Brain (organoid and tissue), 16 donors: ENCODE measurements at places on chromosomes 3 and 15. TPM values are rescaled to one million over a fixed set of nuclear protein-coding genes. Genes with fewer than 3 reads are reported as not detected.

Gene GOLGA6A
- polyA plus RNA-seq, result not detected

Gene SI
- not detected for polyA plus RNA-seq

Gene FOXP1
- 7.7 TPM for polyA plus RNA-seq

Gene HTR3E
- not detected for polyA plus RNA-seq

Gene OR5AC2
- polyA plus RNA-seq, result not detected

Gene RSRC1
- 26.7 TPM for polyA plus RNA-seq

Gene ALDH1A2
- polyA plus RNA-seq, result 0.58 TPM

Gene TPRG1
- not detected for polyA plus RNA-seq
